ENCODE measurements at places on chromosomes 5 and 9.
A peak's percentile ranks its signal among the peaks of the same experiment; 100 is the strongest.

DNA sequence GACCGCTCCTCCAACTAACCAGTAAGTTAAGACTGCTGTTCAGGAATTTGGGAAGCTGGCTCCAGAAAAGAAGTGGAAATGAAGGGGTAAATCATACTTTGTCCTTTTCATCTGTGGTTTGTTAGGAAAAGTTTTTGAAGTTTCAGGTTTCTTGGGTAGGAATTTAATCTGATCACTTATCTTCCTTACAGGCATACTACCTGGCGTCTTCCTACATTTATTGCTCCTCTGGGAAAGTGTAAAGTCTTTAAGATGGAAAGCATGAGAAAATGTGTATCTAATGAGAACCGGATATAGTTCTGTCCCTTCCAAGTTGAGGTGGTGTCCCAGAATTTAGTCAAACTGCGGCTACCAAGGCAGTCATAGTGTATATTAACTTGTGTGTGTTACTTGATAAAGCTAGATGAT lies 1.3 kb downstream of the RASA1 start:
- no peaks in the 10 kb centered on the region for H3K27me3 ChIP-seq
- peaks cover 35% of the 10 kb centered on the region for H3K4me1 ChIP-seq
- H3K27ac ChIP-seq = peak overlapping the region; percentile 85
- no peak for DNase-seq
- H3K36me3 ChIP-seq = no peaks in the 10 kb centered on the region
- H3K4me3 ChIP-seq = peak overlapping the region; percentile 80

DNA sequence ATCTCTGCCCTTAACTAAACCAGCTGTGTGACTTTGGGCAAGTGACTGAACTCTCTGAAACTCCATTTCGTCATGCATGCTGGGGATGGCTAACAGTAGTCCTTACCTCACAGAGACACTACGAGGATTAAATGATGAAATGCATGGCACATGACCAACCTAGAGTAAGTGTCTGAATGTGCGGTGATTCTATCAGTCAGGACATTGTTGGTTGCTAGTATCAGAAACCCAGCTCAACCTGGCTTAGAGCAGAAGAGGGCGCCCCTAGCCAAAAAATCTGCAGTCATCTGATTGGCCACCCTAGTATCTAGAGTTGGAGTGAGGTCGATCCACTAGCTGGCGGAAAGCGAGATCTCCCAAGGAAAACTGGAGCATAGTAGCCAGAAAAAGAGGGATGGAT lies 25.2 kb downstream of the NEURL1B start:
- peak; percentile 69 for DNase-seq
- no peaks in the 10 kb centered on the region for H3K27me3 ChIP-seq
- no peak overlapping the region for H3K4me3 ChIP-seq
- no peaks in the 10 kb centered on the region for H3K4me1 ChIP-seq

DNA sequence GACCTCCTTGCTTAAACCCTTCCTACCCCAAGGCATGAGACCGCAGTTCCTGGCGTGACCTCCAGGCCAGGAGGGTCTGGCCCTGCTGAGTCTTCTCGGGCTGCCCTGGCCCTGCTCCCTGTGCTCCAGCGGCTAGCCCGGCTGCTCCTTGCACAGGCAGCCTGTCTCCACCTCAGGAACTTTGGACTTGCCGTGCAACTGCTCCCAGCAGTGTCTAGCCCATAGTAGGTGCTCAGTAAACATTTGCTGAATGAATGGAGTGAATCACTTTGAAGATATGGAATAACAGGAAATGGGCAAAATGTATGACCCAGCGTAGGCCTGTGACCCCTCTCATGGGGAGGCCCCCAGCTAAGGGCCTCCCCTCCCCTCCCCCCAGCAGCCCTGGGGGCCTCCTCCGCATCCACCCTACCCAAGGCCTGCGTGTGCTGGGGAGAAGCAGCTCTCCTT lies 127.1 kb downstream of the ZNF354C start:
- no peaks in the 10 kb centered on the region for H3K27me3 ChIP-seq
- DNase-seq = no peak
- no peak overlapping the region for H3K4me3 ChIP-seq
- H3K36me3 ChIP-seq = no peaks in the 10 kb centered on the region

DNA sequence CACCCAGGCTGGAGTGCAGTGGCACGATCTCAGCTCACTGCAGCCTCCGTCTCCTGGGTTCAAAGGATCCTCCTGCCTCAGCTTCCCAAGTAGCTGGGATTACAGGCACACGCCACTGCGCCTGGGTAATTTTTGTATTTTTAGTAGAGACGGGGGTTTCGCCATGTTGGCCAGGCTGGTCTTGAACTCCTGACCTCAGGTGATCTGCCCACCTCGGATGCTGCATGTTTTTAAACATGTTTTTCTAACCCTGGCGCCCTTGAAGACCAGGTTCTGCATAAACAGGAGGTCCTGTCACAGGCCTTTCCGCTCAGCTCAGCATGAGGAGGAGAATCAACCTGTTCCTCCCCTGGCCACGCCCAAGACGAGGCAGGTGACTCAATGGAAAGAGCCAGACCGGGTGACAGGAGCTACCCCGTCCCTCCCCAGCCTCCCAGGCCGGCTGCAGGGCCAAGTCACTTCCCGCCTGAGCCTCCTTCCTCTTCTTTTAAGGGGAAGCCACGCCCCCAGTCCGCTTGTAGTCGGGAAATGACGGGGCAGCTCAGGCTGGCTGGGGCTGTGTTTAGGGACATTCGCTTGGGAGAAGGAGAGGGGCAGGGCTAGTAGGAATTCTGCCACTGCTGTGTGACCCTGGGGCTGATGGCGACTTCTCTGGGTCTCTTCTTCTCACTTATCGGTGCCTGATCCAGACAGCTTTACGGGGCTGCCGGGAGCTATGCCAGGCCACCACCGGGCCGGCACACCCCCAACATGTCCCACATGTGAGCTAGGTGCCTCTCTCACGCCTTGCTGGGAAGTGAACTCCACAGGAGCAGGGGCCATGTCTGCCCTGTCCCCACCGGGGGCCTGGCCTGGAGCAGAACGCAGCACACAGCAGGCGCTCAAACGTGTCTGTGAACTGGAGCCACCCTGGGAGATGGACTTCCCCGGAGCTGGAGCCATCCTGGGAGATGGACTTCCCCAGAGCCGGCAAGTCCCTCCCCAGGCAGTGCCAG lies 6.1 kb downstream of the NOTCH1 start:
- H3K27ac ChIP-seq = peak overlapping the region; percentile 51
- H3K4me3 ChIP-seq = peak overlapping the region; percentile 8
- peaks cover 35% of the 10 kb centered on the region for H3K36me3 ChIP-seq
- no peaks in the 10 kb centered on the region for H3K27me3 ChIP-seq
- DNase-seq = peak; percentile 94

DNA sequence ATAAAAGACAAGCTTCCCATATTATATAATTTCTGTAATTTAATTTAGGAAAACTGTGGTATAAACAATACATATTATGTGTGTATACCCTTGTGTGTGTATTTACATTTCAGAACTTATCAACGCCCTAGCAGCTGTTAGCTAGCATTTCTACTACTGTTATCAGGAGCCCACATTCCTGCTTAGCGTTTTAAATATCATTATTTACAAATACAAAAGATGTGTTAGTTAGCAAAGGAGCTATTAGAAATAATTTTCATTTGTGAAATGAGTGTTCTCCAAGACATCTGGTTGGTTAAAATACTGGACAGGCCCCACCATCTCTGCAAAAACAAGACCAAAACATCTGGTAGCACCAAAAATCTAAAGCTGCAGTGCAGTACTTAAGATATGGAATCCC lies 48.0 kb downstream of the EPB41L4A start:
- H3K4me3 ChIP-seq = no peak overlapping the region
- H3K36me3 ChIP-seq = no peaks in the 10 kb centered on the region

DNA sequence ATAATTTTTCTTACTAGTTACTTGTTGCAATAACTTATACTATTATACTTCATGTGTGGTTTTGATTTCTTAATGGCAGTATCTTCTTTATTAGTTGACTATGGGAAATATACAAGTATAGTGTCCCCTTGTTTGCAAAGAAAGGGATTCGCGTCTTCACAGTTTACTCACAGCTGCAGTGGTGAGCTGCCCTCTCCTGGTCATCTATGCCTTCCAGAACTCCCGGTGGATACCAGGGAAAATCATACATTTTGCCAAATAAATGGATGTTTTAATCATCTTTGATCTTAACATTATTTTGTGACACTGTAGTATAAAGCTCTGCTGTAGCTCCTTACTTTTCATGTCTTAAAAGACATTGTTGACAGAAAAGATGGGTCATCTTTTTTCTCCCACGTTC lies 142.0 kb downstream of the ZCCHC7 start:
- DNase-seq = no peak
- H3K27me3 ChIP-seq = no peaks in the 10 kb centered on the region
- no peak overlapping the region for H3K27ac ChIP-seq
- H3K4me3 ChIP-seq = no peak overlapping the region
- no peaks in the 10 kb centered on the region for H3K36me3 ChIP-seq

DNA sequence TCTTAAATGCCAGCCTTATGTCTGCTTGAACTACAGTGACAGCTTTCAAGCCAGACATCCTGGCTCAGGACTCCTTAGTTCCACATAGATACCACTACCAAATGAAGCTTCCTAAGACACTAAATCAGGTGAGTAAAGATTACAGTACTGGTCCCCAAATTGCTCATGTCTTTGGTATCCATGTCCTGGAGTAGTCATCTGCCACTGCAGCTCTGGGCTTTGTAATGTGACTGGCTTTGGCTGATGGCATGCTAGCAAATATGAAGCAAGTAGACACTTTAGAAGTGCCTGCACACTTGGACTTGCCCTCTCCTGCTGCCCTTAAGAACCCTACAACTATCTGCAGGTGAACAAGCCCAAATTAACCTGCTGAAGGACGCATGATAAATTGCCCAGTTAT lies 334.9 kb downstream of the BNC2 start:
- no peaks in the 10 kb centered on the region for H3K4me1 ChIP-seq
- no peaks in the 10 kb centered on the region for H3K27me3 ChIP-seq
- no peak for DNase-seq
- H3K36me3 ChIP-seq = no peaks in the 10 kb centered on the region

GRCh38 chr9:132791699-132792240 lies 86.3 kb downstream of the AK8 start:
- DNase-seq = no peak
- H3K27ac ChIP-seq = no peak overlapping the region
- no peak overlapping the region for H3K4me3 ChIP-seq
- no peaks in the 10 kb centered on the region for H3K4me1 ChIP-seq
- peaks cover 11% of the 10 kb centered on the region for H3K27me3 ChIP-seq

DNA sequence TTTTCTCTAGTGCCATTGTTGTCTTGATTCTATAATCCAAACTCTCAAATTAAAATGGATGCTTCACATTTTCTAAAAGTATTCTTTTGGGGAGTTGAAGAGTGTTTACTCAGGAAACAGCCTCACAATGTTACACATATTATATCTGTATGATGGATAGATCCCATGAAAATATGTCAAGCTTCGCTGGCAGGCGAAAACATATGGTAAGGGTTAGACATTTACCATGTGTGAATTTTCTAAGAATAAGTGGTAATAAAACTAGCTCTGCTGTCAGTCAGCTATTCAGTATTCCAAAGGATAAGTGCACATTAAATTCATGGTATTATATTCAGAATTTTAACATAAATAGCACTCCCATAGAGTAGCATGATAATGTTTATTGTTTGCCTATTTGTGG lies 13.3 kb upstream of the ADCY2 start:
- no peaks in the 10 kb centered on the region for H3K27me3 ChIP-seq
- no peaks in the 10 kb centered on the region for H3K36me3 ChIP-seq
- H3K4me3 ChIP-seq = no peak overlapping the region
- DNase-seq = no peak
- no peak overlapping the region for H3K27ac ChIP-seq
- H3K4me1 ChIP-seq = no peaks in the 10 kb centered on the region

GRCh38 chr5:143562935-143563334 lies 159.4 kb upstream of the NR3C1 start:
- DNase-seq = peak; percentile 45
- no peaks in the 10 kb centered on the region for H3K36me3 ChIP-seq
- H3K4me1 ChIP-seq = no peaks in the 10 kb centered on the region
- H3K27me3 ChIP-seq = no peaks in the 10 kb centered on the region
- peak overlapping the region; percentile 53 for H3K27ac ChIP-seq

GRCh38 chr5:123285122-123286023 lies 137.8 kb downstream of the CEP120 start:
- peak overlapping the region; percentile 47 for H3K4me3 ChIP-seq
- H3K4me1 ChIP-seq = no peaks in the 10 kb centered on the region
- H3K36me3 ChIP-seq = no peaks in the 10 kb centered on the region
- H3K27ac ChIP-seq = peak overlapping the region; percentile 68
- DNase-seq = peak; percentile 44
- no peaks in the 10 kb centered on the region for H3K27me3 ChIP-seq

DNA sequence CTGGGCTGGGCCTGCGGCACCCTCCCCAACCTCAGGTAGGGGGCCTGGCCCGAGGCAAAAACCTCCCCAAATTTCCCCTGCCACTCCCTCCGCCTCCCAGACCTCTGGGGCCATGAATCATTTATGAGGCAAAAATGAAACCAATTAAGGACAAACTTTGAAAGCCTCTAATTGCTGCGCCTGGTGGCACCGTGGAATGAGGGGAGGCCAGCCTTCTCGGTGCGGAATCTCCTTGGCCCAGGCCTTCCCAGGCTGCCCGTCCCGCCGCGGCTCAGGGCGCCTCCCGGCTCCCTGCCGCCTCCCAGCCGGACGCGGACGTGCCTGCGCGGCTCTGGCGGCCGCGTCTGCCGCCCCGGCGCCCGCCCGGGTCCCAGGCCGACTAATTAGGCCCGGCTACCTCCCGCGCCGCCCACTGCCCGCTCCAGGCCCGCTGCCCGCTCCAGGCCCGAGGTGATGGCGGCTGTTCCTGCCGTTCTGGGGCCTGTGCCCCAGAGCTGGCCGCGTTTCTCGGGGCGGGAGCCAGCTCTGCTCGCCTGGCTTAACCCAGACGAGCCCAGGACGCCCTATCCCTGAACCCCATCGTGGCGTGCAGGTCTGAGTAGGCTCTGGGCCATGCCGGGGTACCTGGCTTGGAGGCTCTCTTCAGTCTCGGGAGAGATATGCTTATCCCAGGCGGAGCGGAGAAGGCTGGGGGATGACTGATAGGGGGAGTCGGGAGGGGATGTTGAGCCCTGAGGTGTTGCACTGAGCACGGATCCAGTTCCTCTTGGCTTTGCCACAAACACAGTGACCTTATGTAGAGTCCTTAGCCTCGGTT lies 20.1 kb downstream of the CXXC5 start:
- H3K4me3 ChIP-seq = peak overlapping the region; percentile 48
- H3K27ac ChIP-seq = peak overlapping the region; percentile 88
- no peak for DNase-seq
- no peaks in the 10 kb centered on the region for H3K27me3 ChIP-seq

GRCh38 chr9:119004618-119004990 lies 364.6 kb downstream of the BRINP1 start:
- H3K4me1 ChIP-seq = peaks cover 27% of the 10 kb centered on the region
- peak; percentile 95 for DNase-seq
- peak overlapping the region; percentile 79 for H3K27ac ChIP-seq
- H3K27me3 ChIP-seq = no peaks in the 10 kb centered on the region
- H3K4me3 ChIP-seq = no peak overlapping the region
- no peaks in the 10 kb centered on the region for H3K36me3 ChIP-seq

DNA sequence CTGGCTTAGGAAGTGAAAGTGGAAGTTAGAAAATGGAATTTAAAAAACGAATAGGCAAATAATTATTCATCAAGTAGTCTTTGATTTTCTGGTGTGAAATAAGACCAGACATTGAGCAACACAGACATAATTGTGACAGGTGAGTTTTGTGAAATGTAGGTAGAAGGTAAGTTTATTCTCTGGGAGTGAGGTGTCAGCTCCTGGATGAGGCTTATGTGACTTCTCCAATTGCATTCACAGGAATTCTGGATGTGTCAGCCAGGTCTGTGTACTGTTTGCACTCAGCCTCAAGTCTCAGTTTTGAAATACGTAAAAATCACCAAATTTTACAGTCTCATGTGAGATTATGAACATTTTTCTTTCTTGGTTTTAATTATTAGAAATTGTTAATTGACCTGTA lies 537.6 kb downstream of the CETN3 start:
- H3K4me3 ChIP-seq = no peak overlapping the region
- no peaks in the 10 kb centered on the region for H3K27me3 ChIP-seq
- DNase-seq = no peak
- H3K27ac ChIP-seq = no peak overlapping the region
- no peaks in the 10 kb centered on the region for H3K4me1 ChIP-seq

Measured in tibial artery (tissue), 4 donors.